ENCODE measurements at places on chromosomes 1 and 21.

- DNase-seq = no peak
Observed at GRCh38 chr1:2144501-2145090, 50.0 kb downstream of the FAAP20 start.

DNA sequence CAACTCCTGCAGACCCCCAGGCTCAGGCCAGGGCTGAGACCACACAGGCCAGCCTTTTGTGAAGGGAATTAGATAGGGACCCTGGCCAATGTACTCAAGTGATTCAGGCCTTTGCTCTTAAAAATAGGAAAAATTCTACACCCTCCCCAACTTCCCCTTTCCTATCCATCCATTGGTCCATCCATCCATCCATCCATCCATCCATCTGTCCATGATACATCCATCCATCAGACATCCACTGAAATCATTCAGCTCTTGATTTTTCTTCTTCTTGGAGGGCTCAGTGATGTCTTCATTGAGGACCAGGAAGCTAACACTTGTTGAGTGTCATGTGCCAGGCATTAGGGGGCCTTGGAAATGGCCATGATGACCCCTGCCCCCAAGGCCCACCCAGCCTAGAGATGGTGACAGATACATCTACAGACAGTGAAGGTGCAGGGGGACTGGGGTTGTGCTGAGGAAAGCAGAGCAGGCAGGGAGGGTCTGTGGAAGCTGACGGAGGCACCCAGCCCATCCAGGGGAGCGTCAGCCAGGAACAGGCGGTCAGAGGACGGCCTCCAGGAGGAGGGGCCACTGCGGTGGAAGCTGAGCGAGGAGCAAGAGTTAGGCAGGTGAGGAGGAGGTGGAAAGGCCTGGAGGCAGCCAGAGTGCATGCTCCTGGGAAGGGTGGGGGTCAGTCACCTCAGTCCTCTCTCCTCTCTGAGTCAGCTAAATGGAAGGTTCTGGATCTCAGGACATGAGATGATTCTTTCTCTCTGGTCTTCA, 81.9 kb downstream of the EPHB2 start:
- no peak for DNase-seq

DNA sequence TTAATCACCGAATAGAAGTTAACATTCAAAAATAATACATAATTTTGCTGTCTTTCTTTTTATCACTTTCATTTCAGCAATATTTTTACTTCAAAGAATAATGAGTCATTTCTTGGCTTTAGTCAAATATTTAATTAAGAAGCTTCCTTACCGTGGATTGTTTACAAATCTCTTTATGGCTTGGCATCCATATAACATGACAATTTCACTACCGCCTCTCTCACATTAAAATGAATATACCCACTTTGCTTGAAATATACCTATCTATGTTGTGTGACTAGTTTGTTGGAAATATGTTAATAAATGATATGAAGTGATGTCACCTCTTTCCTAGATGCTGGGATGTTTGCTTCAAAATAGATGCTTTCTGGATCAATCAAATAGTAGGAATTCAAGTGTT, 1203.9 kb downstream of the AMY1C start:
- DNase-seq = no peak

DNA sequence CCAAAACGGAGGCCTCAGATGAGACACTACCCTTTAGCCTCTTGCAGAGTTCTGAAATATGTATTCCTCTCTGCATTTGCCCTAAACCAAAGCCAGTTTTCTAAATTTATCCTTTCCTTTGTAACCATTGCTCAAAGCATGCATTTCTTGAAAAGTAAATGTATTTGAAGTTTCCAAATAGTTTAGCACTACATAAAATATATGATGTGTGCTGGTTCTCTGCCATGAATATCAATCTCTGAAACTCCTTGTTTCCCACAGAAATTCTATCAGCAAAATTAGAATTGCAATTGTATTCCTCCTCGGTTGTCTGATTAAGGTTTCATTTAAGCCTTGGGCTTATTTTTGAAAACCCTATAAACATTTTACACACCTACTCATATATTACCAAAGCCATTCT, 137.1 kb upstream of the SYT6 start:
- no peak for DNase-seq

- DNase-seq = no peak
Observed at GRCh38 chr1:229619614-229620013, 6.3 kb downstream of the TAF5L start.

DNA sequence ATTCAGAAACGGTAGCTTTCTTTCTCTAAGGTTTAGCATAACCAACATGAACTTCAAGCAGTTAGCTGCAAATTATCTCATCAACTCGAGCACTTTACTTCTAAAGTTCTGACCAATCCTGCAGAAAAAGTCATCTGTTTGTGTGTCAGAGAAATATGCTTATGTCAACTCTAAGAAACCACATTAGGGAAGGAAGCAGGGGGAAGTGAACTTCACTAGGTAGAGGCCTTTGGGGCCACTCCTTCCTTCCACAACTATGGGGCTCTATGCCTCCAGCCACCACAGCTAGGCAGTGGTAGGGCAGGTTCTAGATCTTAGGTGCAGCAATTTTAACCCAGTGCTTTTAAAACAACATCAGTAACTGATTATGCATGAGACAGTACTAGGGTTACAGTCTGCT, 375.9 kb downstream of the DSCAM start:
- no peak for DNase-seq

GRCh38 chr1:55286856-55287602, 71.9 kb upstream of the USP24 start:
- no peak for DNase-seq

DNA sequence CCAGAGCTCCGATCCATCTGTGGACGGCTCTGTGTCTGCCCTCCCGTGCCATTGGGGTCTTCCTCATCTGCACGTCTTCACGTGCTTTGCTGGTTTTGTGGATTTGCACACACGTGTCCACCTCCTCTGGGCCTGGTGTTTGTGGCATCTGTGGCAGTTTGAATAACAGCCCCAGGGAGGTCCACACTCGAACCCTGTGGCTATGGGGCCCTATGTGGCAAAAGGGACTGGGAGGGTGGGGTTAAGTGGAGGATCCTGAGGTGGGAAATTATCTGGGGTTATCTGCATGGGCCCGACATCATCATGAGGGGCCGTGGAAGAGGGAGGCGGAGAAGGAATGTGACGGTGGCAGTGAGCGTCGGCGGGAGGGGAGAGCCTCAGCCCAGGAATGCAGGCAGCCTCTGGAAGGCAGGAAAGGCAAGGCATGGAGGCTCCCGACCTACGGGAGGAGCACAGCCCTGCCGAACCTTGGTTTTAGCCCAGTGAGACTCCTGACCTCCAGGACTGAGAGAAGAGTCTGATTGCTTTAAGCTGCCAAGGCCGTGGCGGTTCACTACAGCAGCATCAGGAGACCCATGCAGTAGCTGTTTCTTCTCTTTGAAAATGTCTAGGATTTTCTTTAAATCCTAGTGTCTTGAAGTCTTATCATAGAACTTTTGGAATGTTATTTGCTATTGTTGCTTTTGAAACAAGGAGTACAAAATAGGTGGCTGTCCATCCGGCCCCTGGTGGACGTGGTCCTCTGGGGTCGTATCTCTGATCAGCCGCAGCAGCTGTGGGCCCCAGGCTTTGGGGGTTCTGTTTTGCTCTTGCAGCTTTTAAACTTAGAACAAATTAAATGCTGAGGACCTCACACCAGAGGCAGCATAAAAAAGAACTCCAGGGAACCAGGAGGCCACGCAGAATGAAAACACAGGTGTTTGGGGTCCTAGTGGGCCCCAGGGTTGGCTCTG, 40.0 kb upstream of the LRRC3 start:
- no peak for DNase-seq

DNA sequence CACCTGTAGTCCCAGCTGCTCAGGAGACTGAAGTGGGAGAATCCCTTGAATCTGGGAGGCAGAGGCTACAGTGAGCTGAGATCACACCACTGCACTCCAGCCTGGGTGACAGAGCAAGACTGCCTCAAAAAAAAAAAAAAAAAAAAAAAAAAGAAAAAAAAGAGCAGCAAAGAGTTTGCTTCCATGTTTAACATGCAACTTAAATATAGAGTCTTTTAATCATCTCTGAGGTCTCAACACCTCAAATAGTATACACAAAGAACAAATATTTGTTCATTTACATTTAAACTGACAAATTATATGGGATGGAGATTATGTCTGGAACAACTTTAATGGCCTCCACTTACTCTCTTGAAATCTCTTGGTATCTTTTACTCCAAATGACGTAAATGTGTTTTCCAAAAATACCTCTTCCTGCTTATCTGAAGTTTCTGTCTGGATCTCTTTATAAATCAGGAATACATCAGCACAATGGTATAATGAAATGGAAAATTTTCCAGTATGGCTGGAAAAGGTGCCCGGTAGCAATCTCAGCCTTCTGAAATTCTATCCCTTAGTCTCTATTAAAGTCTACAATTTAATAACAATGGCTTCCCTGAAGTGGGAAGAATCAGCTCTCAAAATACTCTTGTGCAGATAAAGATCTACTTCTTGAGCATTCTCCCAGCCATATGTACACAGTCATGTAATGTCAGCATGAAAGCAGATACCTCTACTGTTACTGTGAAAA, 258.5 kb downstream of the OMA1 start:
- DNase-seq = no peak

DNA sequence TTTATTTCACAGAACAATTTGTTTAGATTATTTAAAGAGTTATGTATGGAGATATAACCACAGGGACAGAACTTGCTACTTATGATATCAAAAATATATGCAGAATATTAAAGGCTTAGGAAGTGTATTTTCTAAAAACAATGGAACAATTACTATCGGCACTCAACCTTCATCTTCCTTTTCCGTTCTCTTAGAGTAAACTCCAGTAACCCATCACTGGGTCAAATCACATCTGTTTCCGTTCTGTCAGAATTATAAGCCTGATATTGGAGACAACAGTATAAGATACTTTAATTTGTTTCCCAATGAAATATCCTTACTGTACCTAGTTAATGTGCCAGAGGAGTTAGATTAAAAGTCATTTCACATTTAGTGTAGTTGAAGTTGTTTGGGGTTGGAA, 32.2 kb downstream of the DTL start:
- DNase-seq = no peak

DNA sequence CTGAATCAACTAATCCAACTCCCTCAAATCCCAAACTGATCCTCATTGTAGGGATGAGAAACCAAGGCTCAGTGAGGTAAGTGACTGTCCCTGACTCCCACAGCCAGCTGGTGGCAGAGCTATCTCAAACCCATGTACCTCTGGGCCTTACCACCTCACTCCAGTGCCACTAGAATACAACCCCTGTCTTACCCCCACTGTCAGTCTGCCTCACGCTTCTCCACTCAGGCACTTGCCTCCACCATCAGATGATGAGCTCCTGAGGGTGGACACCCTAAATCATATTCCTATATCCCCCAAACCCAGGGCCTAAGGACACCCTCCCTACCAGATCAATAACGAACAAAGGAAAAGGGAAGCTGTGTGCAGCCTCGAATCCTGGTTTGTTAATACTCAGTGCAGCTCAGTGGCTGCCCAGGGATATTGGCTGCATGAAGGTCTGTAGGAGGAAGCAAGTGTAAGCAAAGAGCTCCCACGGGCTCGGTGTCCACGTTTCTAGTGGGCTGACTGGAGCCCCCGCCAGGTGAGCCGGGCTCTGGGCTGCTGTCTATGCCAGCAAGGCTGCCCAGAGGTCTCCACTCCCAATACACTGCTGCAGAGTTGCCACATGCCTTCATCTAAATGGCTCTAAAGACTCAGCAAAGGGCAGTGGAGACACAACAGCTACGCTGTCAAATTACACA, 533.4 kb downstream of the MATN1 start:
- DNase-seq = no peak

GRCh38 chr1:110346690-110347089, 7.5 kb downstream of the RBM15 start:
- no peak for DNase-seq

DNA sequence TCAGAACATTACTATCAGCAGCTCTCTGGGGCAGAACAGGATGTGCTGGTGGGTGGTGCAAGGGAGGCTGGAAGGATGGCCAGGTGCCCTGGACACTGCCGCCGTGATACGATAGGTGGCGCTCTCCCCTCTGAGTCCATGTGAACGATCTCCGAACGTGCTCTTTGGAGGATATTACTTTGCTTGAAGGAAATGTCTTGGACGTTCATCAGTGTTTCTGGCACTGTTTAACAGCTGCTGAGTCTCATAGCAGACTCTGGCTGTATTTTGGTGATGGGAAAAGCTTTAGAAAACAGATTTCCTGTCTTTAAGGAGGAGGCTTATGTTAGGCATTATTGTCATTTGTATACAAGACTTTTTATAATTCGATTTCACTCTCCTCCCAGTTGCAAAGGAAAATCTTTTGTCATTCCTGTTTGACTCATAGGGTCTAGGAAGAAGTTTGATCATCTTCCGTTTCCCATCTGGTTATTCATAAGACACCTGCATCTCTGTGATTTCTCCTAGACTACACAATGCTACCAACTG, 386.2 kb upstream of the ADGRL2 start:
- DNase-seq = no peak

DNA sequence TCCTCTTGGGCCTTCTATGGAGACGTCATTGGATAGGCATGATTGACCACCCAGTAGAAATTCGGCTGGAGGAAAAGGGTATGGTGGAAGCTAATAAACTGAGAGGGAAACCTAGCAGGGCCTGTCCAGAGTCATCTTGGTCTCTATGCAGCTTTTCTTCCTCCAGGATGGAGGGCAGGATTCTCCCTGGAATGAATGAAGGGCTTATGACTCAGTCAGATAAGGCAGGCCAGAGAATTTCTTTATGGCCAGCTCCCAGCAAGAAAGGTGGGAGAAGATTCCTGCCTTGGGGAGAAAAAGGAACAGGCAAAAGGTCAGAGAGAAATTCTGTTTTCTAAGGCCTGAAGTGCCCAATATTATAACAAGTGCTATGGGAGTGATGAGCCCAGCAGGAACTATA, 17.1 kb downstream of the FBLIM1 start:
- DNase-seq = no peak

- peak; percentile 41 for DNase-seq
Observed at GRCh38 chr1:9129266-9130041, 552 bp upstream of the GPR157 start.
